ENCODE measurements at places on chromosomes 5 and 9. TPM values are rescaled to one million over a fixed set of nuclear protein-coding genes. Genes with fewer than 3 reads are reported as not detected.

ENTPD8 gene
- 1.7 TPM for total RNA-seq

MEIKIN gene
- total RNA-seq = not detected

MYO10 gene
- 34.9 TPM for total RNA-seq

- no peak for DNase-seq
Measured at GRCh38 chr5:76747706-76748105, 31.8 kb downstream of the F2R start.

GRCh38 chr5:73491155-73491554 is 7.1 kb upstream of the BTF3 start:
- no peak for DNase-seq

GRCh38 chr9:107281184-107281583 is 1.9 kb upstream of the RAD23B start:
- no peak for DNase-seq

GRCh38 chr5:131795879-131796792 is 681 bp downstream of the FNIP1 start:
- DNase-seq = no peak

DNA sequence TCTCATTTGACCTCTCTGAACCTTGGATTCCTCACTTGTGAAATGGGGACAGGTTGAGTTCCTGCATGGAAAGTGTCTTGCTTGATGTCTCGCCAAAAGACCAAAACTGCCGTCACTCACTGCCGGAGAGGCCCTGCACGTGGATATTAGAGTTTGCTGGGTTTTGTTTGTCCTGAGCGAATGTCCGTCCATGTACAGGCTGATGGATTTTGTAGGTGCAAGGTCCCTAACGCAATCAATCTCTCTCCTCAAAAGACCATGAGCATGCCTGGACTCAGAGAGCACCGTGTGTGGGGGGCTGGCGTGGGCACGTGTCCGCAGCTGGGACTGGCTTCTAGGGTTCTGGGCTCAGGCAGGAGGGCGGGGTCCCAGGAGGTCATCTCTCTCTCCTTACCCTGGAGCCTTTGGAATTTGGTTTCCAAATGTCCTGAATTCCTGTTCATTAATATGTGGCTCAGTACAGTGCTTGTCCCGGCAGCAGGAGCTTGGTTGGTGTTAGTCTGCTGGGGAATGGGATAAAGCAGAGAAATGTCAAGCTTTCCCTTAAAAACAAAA is 146.0 kb upstream of the IER5L start:
- DNase-seq = no peak

DNA sequence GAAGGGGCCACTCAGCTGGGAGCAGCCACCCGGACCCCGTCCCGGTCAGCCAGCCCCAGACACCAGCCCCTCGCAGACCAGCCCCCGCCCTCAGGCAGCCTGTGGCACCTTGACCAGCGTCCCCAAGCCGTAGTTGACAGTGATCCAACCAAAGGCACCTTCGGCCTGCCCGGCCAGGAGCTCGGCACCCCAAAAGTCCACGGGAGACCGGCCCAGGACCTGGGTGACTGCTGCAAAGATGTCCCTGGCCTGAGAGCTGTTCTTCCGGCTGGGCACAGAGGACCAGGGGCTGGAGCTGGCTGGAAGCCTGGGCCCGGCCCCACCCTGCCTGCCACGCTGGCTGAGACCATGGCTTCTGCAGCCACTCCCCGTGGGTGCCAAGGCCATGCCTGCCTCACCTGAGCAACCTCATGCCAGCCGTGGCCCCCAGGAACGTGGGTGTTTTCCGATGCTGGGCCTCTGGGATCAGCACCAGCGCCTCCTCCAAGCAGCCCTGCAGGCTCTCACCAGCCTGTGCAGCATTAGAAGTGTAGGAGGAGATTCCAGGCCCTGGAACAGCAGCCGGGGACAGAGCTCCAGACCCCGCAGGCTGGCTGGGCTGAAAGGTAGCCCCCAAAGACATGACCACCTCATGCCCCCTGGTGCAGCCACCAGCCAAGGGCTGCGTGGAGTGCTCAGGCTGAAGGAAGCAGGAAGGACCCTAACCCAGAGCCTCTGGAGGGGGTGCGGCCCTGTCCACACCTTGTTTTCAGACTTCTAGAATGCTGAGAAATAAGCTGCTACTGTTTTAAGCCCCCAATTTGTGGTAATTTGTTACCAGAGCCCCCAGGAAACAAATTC is 4.2 kb downstream of the ENTPD8 start:
- DNase-seq = no peak

GRCh38 chr9:137486141-137486490 is 27.0 kb upstream of the NSMF start:
- DNase-seq = no peak

GRCh38 chr9:94936419-94936818 is 209.9 kb downstream of the AOPEP start:
- no peak for DNase-seq

DNA sequence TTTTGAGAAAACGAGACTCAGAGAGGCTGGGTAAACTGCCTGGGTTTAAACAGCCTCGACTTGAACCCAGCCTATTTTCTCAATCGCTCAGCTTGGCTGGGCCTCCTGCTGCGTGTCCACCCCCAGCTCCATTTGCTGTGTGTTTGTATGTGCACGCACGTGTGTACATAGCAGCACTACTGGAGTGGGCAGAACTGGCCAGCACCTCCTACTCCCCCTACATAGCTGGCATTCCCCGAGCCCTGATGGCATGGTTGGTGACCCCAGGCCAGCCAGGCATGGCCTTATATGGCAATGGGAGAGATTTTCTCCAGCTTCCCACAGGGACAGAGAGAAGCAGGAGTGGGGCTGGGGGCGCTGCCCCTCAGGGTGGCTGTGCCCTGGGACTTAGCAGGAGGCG is 4.1 kb downstream of the AIF1L start:
- no peak for DNase-seq

DNA sequence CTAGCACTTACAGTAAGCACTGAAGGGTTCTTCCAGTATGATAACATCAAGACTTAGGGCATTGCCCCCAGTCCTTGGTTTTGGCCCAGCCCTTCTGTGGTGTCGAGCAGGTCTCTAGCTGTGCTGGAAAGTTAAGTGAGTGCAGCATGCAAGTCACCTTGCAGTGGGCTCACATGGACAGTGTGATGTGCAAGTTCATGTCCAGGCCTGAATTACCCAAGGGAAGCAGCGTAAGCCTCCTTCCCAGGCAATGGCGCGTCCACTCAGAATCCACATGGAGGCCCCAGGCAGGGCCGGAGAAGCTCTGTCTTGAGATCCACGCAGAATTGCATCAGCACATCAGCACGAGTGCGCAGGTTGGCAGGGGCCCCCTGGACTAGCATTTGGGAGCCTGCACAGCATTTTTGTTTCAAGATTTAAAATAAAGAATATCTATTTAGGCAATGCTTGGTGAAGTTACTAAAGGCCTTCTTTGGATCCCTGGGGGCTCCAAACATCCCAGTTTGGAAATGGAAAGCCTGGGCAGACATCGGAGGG is 108.4 kb upstream of the ALDH1B1 start:
- no peak for DNase-seq

GRCh38 chr5:98770209-98770910 is 3.1 kb upstream of the RGMB start:
- no peak for DNase-seq

All from HCT116 (cell line).